ENCODE measurements at places on chromosomes 1 and 21. TPM values are rescaled to one million over a fixed set of nuclear protein-coding genes. Genes with fewer than 3 reads are reported as not detected.

- DNase-seq = no peak
- peaks cover 24% of the 10 kb centered on the region for H3K4me1 ChIP-seq
- H3K27me3 ChIP-seq = peaks cover 5% of the 10 kb centered on the region
- peaks cover 49% of the 10 kb centered on the region for H3K36me3 ChIP-seq
These were observed 107.6 kb upstream of the SGIP1 start for GRCh38 chr1:66426239-66426853.

DNA sequence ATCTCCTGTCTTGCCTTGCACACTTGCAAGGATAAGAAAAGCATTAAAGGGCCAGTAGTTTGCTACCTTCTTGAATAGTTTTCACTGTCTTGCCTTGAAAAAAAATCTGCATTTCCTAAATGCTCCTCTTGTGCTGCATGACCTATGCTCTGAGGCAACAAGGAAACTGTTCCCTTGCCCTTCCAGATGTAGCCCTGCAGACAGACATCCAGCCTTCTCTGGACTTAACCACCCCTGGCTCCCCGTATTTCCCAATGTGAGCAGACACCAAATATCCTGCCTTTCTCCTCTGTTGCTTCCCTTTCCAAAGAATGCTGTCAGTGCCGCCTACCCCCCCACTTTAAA, 177.6 kb downstream of the GABPA start:
- H3K27me3 ChIP-seq = no peaks in the 10 kb centered on the region
- peak overlapping the region; percentile 89 for H3K27ac ChIP-seq
- no peak overlapping the region for H3K4me3 ChIP-seq
- DNase-seq = no peak
- peaks cover 39% of the 10 kb centered on the region for H3K4me1 ChIP-seq

GRCh38 chr1:112688781-112689193, 14.3 kb downstream of the MOV10 start:
- no peak overlapping the region for H3K4me3 ChIP-seq

- H3K4me3 ChIP-seq = no peak overlapping the region
- no peak for DNase-seq
These were observed 283.4 kb downstream of the PRDM2 start for GRCh38 chr1:13983393-13983792.

Gene BEST4
- 1.7 TPM for total RNA-seq

Gene ZNF670
- 11.1 TPM for total RNA-seq
